Activated CD4-positive, alpha-beta T cell treated with anti-CD3 and anti-CD28 coated beads, Interleukin-2, Interleukin-4, amounts not matched to agents 100 ng/mL and 50 ng/mL, durations not matched to agents 16 hours and 8 hours (primary cell): ENCODE measurements at places on chromosomes 12 and 14.

- DNase-seq = no peak
These were observed 1.0 kb downstream of the GMFB start for GRCh38 chr14:54487771-54488170.

DNA sequence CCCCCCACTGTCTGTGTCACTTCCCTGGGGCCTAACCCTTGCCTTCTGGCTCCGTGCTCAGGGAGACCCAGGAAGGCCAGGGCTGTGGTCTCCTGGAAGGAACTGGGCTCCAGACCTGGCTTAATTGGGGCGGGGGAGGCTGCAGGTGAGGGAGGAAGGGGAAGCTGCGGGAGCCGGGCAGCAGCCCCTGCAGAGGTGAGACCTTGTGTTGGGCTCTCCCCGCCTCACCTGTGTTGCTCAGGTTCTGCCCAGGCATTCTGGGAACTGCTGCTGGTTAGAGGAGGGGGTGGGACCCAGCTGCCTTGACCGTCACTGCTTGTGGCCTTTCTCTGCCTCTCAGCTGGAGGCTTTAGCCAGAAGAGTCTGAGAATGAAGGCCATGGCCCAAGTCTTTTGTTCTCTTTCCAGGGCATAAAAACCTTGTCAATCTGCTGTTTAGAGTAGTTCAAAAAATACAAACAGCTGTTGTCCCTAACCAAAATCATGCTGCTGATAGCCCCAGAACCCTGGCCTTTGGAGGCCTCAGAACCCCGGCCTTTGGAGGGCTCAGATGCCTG lies 247.6 kb downstream of the CHST11 start:
- no peak for DNase-seq

DNA sequence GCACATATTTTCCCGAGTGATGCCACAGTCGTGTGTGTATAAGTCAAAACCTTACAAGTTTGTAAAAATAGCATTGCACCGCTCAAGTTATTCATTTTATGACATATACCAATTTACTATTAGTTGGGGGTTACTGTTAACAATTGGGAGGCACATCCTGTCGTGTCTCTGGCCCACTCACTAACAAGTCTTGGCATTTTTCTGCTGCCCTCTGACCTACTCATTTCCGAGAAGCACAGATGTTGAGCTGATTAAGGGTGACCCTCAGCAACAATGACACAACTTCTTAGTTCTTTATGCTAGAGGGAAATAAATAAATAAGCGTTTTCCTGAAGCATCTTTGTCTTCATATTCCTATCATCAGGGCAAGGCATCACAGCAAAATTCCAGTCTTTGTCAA lies 6.8 kb upstream of the ATG14 start:
- DNase-seq = no peak

- no peak for DNase-seq
These were observed 20.9 kb upstream of the GPRC5A start for GRCh38 chr12:12870465-12870864.

- peak; percentile 32 for DNase-seq
These were observed 71.4 kb downstream of the MNAT1 start for GRCh38 chr14:60805841-60806430.

DNA sequence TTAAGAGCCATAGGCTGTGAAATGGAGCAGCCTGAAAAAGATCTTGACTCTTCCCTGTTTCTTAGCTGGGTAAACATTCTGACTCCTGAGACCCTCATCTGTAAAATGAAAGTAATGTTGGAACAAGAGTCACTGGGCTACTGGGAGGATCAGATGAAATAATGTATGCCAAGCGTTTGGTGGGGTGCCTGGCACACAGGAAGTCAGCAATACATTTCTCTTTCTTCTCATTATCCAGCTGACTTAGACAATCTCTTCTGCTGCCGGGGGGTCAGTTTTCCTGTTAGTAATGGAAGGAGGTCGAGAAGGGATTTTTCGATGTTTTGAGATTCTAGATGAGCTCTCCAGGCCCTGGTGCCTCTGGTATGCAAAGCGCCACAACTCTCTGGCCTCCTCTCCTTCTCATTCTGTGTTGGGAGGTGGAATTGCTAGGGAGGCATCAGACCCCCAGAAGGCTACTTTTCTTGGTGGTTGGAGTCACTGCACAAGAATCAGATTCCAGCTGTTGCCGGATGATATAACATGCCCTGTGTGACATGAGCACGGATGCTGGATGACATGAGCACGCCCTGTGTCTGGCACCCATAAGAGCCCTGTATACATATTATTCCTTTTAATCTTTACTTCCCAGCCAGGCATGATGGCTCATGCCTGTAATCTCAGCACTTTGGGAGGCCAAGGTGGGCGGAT lies 4.3 kb downstream of the OASL start:
- DNase-seq = no peak

DNA sequence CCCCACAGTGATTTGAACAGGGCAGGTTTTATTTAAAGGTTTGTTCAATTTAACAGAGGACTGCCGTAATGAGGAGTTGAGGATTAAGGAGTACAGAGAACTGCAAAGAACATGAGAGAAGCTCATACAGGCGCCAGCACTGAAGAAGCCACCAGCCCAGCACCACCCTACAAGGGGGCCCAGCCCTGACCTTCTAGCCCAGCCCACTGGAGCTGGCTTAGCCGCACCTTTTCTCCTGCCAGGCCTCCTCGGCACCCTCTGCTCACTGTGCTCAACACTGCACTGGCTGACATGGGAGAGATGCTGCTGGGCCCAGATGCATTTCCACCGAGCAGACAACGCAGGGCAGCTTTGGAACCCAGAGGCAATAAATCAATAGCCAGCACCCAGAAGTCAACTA lies 36.5 kb upstream of the SFSWAP start:
- no peak for DNase-seq

DNA sequence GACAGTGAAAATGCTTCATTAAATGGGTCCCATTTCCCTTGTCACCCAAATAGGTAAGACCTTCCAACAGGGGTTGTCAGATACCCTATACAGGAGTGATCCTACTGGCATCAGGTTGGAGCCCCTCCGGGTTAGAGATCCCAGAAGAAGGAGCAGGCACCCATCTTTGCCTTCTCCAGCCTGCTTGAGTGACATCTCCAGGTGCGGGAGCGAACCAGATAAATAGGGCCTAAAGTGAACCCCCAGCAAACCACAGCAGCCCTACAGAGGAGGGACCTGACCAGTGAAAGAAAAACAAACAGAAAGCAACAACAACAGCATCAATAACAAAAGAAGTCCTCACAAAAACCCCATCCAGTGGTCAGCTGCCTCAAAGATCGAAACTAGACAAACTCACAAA lies 182.2 kb downstream of the SLC5A8 start:
- DNase-seq = no peak

- no peak for DNase-seq
These were observed 216 bp downstream of the IKBIP start for GRCh38 chr12:98644433-98644711.

- peak; percentile 95 for DNase-seq
These were observed 21.2 kb upstream of the ZNF740 start for GRCh38 chr12:53159195-53159839.
